ENCODE measurements at places on chromosomes 5 and 9. TPM values are rescaled to one million over a fixed set of nuclear protein-coding genes. Genes with fewer than 3 reads are reported as not detected.

LCN2 gene
- total RNA-seq = not detected

DNA sequence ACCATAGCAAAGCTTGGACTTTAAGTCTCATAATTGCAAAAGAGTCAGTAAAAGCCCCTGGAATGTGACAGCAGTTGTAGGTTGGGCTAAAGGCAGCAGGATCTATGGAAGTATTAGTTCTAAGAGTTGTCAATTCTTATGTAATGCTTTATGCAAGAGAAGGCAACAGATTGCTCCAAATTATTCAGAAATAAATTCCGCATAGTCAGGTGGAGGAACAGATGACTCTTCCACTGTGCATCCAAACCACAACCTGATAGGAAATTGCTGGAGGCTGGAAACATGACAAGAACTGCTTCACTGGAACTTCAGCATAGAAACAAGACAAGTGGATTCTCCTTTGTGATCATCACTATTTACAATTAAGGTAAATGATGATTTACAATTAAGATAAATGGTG lies 101.0 kb downstream of the STARD4 start:
- no peak for DNase-seq

DNA sequence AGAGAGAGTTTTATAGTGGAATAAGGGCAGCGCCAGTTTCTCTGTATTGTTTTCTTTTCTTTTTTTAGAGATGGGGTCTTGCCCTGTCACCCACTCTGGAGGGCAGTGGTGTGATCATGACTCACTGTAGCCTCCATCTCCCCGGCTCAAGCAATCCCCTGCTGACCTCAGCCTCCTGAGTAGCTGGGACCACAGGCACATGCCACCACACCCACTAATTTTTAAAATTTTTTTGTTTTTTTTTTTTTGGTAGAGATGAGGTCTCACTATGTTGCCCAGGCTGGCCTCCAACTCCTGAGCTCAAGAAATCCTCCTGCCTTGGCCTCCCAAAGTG lies 119.0 kb downstream of the PIK3R1 start:
- no peak for DNase-seq

DNA sequence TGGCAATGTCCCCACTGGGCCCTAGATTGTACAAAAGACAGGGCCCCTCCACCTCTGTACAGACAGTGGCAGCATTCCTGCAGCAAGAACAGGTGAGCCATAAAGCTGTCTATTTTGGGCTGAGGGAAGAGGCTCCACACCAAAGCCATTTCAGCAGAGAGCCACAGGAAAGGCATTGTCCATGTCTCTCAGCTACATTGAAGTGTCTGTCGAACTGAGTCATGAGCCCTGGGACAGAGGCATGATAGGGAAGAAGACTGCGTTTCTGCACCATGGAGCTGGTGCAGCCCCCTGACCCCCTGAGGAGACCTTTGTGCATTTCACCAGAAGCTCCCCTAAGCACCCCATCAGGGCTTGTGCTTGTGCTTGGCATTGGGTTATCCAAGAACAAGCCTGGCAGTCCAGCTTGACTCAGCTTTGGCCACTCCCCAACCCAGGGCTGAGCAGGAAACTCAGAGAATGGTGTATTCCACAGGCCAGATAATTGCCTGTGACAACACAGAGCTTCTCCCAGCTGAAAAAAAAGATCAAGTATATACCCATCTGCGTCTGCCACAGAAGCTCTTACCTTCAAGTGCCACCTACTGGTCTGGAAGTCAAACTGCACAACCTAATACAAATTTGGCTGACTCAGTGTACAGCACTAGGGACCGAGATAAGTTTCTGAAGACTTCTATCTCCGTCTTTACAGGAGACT lies 5.9 kb upstream of the FRMD3 start:
- DNase-seq = peak; percentile 67

GDA gene
- 0.05 TPM for total RNA-seq

TUSC1 gene
- 18.6 TPM for total RNA-seq

- DNase-seq = no peak
Observed at GRCh38 chr5:135279328-135279727, 119.7 kb downstream of the MACROH2A1 start.

- DNase-seq = no peak
Observed at GRCh38 chr9:111994831-111995458, 98.3 kb downstream of the UGCG start.

GRCh38 chr5:126866851-126867636 lies 90.1 kb downstream of the LMNB1 start:
- no peak for DNase-seq

DNA sequence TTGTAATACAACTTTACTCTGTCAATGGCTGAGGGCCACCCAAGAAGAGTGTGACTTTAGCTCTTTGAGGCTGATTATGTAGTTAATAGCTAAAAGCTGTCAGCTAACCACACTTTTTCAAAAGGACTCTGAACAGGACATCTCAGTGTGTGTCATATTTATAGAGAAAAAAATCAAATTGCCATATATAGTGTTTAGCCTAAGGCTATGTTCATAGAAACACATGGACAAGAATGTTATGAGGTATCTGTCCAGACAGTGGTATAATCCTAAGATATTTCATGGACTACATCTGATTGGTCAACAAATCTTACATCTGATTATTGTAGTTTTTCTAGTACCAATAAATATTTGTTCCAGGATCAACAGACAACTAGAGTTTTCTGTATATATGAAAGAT lies 42.1 kb upstream of the CDH18 start:
- no peak for DNase-seq

DNA sequence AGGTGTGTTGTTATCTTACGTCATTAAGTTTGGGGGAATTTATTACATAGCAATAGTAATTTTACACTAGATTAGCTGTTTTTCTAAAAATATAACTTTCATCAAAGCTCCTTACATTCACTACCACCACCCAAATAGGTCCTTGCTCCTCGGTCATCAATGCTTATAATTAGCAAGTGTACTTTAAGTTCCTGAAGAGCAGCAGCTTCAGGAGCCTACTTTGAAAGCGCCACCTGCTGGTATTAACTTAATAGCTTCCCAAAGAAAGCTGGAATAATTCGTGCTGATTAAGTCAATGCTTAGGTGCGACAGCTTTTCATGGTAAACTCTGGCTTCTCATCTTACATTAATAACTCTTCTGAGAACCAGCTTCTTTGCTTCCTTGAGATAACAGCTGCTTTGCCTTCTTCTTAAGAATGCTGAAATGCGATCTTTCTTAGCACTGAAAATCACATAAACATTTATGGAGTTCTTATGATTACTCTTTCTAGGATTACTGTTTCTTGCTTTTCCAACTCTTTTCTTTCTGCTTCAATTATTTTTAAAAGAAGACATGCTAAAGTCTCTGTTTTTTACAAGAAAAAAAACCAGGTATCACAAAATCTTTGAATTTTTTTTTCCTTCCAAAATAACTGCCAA lies 10.0 kb upstream of the C5 start:
- peak; percentile 69 for DNase-seq

PCDHB12 gene
- 5.4 TPM for total RNA-seq

GRCh38 chr5:133140311-133140710 lies 88.5 kb downstream of the HSPA4 start:
- DNase-seq = no peak

GRCh38 chr5:136006164-136006563 lies 22.6 kb upstream of the TGFBI start:
- DNase-seq = peak; percentile 73

MZB1 gene
- not detected for total RNA-seq

DNA sequence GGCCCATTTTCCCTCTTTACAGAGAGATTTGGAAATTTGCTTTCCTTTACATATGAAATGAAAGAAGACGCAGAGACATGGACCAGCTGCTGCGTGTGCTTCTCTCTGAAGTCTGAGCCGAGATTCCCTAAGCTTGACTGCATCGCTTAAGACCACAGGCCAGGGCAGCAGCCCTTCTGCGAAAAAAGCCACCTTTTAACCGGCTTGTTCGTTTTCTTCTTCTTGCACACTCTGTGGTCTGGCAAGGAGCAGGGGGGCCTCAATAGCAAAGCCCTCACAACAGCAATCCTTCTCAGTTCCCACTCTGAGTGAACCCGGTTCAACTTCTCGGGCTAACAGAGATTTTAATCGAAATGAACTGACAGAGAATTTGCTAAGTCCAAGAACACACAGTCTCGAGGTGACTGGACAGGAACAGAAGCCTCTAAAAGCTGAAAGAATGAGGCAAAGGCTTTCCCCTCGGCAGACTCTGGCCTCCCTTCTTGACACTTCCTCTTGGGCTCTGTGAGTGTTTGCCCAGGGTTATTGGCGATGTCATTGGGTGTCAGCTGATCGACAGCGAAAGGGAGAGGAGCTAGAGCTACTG lies 512.9 kb upstream of the KLF4 start:
- DNase-seq = no peak

DNA sequence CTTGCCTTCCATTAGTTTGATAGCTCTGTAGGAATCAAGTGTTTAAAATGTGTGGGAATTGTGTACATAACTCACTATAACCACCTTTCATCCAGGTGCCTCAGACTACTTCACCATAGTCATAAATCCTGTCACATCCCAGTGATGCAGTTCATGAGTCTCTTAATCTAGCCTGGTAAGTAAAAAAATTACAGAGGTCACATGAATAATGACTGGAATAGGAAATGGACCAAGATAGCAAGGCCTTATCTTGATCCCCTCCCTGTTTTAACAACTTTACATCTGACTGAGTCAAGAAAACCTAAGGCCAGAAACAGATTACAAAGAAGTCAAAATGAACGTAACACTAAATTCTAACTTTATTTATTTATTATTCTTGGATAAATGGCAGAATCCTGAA lies 1.5 kb upstream of the RNF145 start:
- no peak for DNase-seq

OTP gene
- total RNA-seq = not detected

GRCh38 chr9:134099123-134099761 lies 31.4 kb upstream of the BRD3 start:
- peak; percentile 63 for DNase-seq

DNA sequence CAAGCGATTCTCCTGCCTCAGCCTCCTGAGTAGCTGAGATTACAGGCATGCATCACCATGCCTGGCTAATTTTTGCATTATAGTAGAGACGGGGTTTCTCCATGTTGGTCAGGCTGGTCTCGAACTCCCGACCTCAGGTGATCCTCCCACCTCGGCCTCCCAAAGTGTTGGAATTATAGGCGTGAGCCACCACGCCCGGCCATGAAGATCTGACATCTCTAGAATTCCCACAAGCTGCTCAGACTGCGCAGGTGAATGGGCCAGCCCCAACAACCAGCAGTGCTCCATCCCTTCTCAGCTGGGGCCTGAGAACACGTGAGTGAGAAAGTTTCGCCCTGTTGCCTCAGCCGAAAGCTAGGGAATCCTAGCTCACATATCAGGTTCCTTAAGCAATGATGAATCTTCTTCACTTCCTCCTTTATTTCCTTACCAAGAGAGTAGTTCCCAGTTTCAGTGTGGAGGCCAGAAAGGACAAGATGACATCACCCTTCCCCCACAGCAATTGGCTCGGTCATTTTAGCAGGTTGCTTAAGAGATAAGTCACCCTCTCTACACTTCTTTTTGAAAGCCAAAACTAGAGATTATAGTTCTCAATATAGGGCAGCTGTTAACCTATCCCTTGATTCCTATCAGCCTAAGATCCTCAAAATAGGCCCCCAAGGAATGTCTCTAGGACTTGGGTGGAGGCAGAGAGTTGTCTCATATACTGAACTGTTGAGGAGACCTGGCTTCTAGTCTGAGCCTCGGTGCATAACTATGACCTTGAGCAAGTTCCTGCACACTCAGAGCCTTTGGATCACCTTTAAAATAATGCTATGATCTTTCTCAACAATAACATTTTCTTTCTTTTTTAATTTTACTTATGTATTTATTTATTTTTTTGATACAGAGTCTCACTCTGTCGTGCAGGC lies 23.9 kb upstream of the PPP2CA start:
- DNase-seq = no peak

GCNT4 gene
- 0.35 TPM for total RNA-seq

- peak; percentile 26 for DNase-seq
Observed at GRCh38 chr5:20601678-20602100, 613.7 kb upstream of the CDH18 start.

SH3TC2 gene
- total RNA-seq = 4.3 TPM

- DNase-seq = peak; percentile 81
Observed at GRCh38 chr5:168712280-168712924, 133.2 kb upstream of the PANK3 start.

GRCh38 chr9:114098021-114098935 lies 814 bp downstream of the KIF12 start:
- DNase-seq = no peak

MACIR gene
- 10.9 TPM for total RNA-seq

SHOC1 gene
- total RNA-seq = not detected

- peak; percentile 77 for DNase-seq
Observed at GRCh38 chr5:176784218-176785165, 25.9 kb upstream of the UNC5A start.
